Vagina (tissue), 2 donors: ENCODE measurements at places on chromosomes 4 and X.

- no peak for DNase-seq
Measured at GRCh38 chr4:20832826-20833225, 132.6 kb downstream of the PACRGL start.

- no peak for DNase-seq
Measured at GRCh38 chr4:175947117-175947722, 118.4 kb upstream of the WDR17 start.

GRCh38 chr4:38560768-38561558 lies 103.0 kb upstream of the KLF3 start:
- no peak for DNase-seq

GRCh38 chr4:87884976-87885549 lies 52.3 kb downstream of the MEPE start:
- DNase-seq, result no peak

DNA sequence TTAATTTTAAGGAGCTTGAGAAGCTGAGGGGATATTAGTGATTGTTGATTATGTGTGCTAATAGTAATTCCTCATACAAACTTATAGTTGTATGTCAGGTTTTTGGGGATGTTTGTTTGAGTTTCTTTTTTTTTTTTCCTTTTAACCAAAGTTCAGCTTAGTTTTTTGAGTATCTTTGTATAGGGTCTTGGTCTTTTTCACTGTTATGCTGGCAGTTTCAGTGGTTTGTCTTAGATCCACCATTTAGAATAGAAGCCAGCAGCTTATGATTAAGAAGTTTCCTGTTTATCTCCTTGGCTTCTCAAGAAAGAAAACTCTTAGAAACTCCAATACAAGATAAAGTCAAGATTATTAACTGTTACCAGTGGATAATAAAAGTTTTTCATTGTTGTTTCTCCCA lies 16.1 kb downstream of the CPEB2 start:
- DNase-seq, result no peak

DNA sequence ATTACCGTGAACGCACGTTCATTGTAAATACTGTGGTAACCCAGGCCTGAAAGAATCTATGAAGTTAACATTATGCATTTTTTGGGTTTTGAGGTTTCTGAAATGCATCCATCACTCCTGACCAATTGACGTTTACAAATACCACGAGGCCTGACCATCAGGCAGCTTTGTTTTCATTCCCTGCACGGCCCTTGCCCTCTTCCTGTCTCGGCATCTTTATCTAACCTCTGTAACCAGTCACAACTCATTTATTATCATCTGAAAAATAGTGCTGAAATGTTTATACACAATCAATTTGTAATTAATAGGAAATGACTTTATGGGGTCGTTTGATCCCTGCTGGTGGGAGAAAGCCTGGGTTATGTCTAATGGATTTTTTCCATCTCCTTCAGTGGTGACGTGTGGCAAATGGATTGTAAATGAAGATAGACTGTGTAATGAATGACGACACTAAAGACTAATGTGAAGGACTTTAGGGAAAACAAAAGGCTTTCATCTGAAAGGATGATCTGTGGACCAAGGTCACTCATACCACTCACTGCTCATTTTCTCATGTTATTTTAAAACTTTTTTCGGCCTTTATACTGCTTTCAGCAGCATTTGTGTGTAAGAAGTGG lies 102.7 kb upstream of the SORBS2 start:
- DNase-seq, result no peak

- DNase-seq, result no peak
Measured at GRCh38 chr4:76459291-76459723, 24.3 kb downstream of the SHROOM3 start.

DNA sequence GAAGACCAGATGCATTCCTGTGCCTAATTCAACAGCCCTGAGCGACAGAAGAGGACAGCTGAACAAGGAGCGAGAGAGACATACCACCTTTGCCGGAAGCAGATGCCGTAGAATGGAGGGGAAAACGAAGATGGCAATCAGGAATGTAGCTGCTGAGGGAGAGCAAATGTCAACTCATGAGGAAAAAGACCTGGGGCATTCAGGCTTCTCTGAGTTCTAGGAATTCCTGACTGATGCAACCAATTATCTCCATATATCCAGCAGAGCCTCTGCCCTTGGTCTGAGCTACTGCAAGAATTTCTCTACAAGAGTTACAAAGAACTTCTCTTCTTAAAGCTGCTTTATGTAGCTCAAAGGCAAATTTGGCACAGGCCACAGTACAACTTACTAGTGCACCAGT lies 40.5 kb upstream of the INPP4B start:
- DNase-seq, result no peak

- no peak for DNase-seq
Measured at GRCh38 chrX:43448688-43449087, 207.4 kb upstream of the MAOA start.

DNA sequence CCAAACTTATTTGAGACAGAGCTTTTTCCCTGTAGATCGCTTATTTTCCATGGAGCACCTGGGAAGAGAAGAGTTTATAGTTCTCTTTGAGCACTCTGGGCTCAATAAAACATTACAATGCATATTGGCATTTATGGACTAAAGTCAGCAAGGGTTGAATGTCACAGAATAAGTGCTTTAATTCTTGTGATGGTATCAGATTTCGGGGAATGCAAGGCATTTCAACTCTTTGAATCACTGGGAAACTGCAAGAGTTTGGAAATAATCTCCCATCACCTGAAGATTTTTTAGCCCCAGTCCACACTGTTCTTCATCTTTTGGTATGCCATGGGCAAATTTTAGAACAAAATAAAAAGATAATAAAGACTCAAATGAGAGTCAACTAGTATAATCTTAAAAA lies 111.5 kb upstream of the WDFY3 start:
- no peak for DNase-seq

GRCh38 chr4:40842725-40843423 lies 93.1 kb downstream of the NSUN7 start:
- no peak for DNase-seq

- DNase-seq, result no peak
Measured at GRCh38 chrX:136658151-136658550, 10.2 kb downstream of the CD40LG start.

GRCh38 chrX:150058728-150059127 lies 120.4 kb upstream of the EOLA2 start:
- DNase-seq, result no peak

DNA sequence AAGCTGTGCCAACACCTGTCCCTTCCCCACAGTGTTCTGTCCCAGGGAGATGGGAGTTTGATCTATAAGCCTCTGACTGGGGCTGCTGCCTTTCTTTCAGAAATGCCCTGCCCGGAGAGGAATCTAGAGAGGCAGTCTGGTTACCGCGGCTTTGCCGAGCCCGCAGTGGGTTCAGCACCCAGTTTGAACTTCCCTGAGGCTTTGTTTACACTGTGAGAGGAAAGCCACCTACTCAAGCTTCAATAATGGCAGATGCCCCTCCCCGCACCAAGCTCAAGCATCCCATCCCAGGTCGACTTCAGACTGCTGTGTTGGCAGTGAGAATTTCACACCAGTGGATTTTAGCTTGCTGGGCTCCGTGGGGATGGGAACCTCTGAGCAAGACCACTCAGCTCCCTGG lies 33.3 kb upstream of the ARSJ start:
- DNase-seq, result no peak

DNA sequence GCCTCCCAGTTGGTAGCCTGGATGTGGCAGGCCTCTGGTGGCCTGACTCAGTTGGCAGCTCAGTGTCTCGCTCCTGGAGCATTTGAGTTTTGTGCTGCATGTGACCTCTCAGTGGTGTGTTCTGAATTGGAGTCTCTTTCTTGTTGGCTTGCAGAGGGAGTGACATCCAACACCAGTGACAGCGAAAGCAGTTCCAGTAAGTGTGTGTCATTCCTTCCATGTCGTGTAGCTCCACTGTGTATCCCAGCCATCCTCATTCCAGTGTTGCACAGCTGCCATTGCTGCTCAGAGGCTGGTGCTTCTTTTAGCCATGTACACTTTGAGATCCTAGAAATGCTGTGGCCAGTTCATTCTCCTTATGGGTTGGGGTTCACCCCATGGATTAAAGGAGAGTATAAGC lies 52.4 kb downstream of the DLG3 start:
- no peak for DNase-seq

GRCh38 chrX:154049209-154050112 lies 29.8 kb upstream of the IRAK1 start:
- no peak for DNase-seq

GRCh38 chrX:2696698-2697215 lies 5.7 kb downstream of the CD99 start:
- no peak for DNase-seq

- no peak for DNase-seq
Measured at GRCh38 chrX:51598899-51599298, 19.8 kb downstream of the CENPVL3 start.

DNA sequence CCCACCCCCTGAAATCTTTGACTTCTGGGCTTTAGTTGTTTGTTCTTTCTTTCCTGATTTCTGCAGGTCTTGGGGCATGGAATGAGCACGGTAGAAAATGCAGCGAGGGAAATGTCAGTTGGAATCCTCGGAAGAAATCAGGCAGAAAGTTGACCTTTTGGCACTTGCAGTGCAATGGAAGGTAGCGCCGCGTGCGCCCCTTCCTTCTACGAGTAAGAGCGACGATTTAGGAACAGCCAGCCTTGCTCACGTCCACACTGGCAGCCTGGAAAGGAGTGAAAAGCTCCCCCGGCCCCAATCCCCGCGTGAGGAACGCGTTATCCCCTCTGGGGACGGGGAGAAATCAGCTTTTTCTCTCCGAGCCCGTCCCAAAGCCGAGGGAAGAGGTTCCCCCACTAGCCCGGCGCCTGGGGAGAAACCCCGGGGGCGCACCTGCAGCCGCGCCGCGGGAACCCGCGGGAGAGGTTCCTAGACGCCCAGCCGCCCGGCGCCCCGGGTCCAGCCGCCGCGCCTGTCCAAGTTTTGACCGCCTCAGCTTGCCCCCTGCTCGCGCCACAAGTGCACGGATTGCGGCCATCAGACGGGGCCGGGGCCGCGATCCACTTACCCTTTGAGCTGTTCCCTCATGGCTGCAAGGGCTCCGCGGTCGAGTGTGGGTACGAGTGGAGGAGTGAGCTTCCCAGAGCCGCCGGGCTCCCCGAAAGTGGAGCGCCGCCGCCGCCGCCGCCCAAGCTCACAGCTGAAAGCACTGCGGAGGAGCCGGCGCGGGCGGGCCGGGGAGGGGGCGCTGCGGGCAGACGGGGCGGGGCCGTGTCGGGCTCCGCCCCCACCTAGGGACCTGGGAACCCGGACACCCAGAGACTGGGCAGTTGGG lies 194.6 kb upstream of the FTHL17 start:
- DNase-seq, result no peak
